Stimulated activated CD4-positive, alpha-beta T cell treated with anti-CD3 and anti-CD28 coated beads, Interleukin-1b, Interleukin-23, amount 100 ng/mL, for 1 hour (primary cell): ENCODE measurements at places on chromosomes 6 and 20.

GRCh38 chr6:22437665-22438064 is 131.7 kb upstream of the HDGFL1 start:
- no peak for DNase-seq

GRCh38 chr6:11009353-11009752 is 34.8 kb downstream of the ELOVL2 start:
- DNase-seq = no peak

DNA sequence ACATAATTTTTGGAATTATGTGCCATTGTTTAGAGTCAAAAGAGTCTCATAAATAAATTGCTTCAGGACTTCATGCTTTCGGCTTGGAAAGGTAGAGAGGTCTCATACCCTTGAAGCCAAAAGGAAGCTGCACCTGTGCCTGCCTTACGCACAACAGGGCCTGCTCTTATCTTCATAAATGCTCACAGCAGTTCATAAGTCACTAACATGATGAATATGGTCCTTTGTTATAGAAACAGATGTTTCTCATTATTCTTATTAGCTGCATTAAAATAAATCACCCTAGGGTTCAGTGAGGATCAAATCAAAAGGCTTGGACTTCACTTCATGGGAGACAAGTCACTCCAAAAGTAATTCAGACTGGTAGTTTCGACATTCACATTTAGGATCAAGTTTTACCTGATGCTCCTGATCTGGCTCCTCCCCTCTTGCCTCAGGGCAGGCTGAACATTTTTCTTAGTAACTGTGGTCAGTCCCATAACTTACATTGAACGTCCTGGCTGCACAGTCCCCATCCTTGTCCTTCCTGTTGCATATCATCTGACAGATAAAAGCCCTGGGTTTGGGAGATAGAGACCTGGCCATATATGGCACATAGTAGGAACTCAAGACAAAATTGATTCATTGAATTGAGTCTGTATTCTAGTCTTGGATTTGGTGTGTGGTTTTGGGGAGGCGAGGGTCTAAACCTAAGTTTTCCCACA is 20.7 kb upstream of the SH3BGRL2 start:
- DNase-seq = no peak

DNA sequence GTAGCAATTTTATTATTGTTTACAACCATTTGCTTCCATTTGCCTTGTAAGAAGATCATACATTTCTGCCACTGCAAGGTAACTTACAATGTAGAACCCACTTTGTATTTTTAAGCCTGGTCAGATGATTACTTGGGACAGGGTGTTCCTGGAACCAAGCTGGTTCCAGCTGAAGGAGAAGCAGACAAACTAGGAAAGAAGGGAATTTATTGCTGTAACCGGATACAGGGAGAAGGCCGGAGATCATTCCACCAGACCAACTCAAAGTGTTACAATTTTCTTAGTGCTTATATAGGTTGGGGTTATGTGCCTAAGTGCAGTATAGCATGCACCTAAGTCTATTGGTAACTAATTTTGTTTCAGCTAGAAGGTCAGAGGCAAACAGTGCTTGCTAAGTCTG is 104.4 kb downstream of the MANEA start:
- no peak for DNase-seq
